Stimulated activated CD4-positive, alpha-beta T cell treated with anti-CD3 and anti-CD28 coated beads, Interleukin-2, amount 100 ng/mL, for 24 hours (primary cell): ENCODE measurements at places on chromosomes 16 and 17.

- DNase-seq = no peak
Observed at GRCh38 chr17:80789356-80789902, 202.2 kb upstream of the CHMP6 start.

- DNase-seq = no peak
Observed at GRCh38 chr17:39538866-39539265, 68.9 kb downstream of the NEUROD2 start.

GRCh38 chr16:89556750-89557689 is 3.5 kb upstream of the RPL13 start:
- peak; percentile 91 for DNase-seq

- DNase-seq = no peak
Observed at GRCh38 chr17:67412032-67412431, 35.0 kb downstream of the PITPNC1 start.

- DNase-seq = peak; percentile 41
Observed at GRCh38 chr17:17781591-17782496, 54.9 kb downstream of the SREBF1 start.

GRCh38 chr16:68607443-68607842 is 37.7 kb upstream of the CDH3 start:
- no peak for DNase-seq

DNA sequence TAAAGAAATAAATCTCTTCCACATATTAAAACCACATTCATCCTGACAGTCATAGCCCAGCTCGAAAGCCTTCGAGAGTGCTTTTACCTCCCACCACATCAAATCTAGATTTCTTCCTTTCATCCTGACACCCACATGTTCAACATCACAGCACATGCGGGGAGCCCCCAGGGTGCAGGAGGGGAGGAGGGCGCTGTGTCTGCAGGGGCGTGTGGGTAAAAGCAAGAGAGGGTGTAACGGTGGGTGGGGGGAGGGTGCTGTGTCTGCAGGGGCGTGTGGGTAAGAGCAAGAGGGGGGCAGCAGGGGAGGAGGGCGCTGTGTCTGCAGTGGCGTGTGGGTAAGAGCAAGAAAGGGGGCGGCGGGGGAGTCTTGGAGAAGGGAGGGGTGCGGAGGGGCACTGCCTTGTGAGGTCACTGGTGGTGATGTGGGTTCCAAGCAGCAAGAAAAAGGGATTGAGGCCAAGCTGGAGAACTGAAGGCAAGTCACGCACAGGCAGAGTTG is 34.7 kb downstream of the ADCY9 start:
- peak; percentile 31 for DNase-seq

DNA sequence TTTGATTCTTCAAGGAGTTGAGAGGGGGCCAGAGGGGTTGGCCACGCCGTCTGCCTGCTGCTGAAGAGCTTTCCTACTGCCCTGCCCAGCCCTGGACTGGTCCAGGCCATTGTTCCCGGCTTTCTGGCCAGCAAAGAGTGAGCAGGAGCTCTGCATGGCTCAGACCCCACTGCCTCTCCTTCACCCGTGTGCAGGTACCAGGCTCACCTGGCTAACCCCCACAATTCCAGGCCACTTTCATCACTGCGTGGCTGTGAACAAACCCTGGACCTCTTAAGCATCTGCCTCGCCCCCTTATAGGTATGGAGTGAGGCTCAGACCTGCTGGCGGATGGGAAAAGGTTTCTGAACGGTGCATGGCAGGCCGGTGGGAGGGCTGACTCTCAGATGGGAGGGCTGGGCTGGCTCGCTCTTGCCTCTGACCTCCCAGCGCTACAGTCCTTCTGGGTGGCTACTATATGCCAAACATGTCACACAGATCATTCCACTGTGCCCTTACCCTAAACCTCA is 8.9 kb downstream of the ZNF319 start:
- no peak for DNase-seq

DNA sequence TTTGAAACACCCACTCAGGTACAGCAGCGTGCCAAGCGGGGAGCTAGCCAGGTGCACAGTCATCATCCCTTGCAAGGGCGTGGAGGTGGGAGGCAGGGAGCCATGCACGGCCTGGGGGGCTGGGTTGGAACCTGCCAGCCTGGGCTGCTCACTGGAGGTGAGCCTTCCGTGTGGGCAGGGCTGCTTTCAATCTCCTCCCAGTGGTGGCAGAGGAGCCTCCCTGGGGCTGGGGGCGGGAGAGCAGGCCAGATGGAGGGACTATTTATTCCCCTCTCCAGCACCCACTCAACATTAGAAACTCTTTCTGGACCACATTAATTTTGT is 90.3 kb downstream of the KATNIP start:
- DNase-seq = no peak

- no peak for DNase-seq
Observed at GRCh38 chr16:48173889-48174288, 18.1 kb upstream of the ABCC12 start.

GRCh38 chr17:71409137-71409536 is 711.7 kb upstream of the SOX9 start:
- no peak for DNase-seq

GRCh38 chr16:24394341-24394740 is 138.2 kb downstream of the CACNG3 start:
- no peak for DNase-seq

GRCh38 chr17:57517632-57518456 is 227.3 kb downstream of the CCDC182 start:
- no peak for DNase-seq

DNA sequence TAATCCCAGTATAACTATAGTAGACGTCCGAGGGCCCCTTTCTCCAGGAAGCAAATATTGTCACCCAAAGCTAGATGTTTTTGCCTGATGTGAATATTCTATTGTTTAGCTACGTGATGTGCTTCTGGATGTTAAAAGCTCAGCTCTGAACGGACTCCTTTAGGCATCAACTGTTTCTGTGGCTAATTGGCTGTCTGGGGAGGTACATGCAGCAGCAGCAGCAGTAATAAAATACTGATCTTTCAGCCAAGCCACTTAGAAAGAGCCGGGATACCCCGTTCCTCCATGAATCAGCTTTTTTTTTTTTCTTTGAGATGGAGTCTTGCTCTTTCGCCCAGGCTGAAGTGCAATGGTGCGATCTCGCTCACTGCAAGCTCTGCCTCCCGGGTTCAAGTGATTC is 43.0 kb downstream of the TRARG1 start:
- no peak for DNase-seq

- no peak for DNase-seq
Observed at GRCh38 chr17:69516911-69517310, 102.4 kb downstream of the MAP2K6 start.

DNA sequence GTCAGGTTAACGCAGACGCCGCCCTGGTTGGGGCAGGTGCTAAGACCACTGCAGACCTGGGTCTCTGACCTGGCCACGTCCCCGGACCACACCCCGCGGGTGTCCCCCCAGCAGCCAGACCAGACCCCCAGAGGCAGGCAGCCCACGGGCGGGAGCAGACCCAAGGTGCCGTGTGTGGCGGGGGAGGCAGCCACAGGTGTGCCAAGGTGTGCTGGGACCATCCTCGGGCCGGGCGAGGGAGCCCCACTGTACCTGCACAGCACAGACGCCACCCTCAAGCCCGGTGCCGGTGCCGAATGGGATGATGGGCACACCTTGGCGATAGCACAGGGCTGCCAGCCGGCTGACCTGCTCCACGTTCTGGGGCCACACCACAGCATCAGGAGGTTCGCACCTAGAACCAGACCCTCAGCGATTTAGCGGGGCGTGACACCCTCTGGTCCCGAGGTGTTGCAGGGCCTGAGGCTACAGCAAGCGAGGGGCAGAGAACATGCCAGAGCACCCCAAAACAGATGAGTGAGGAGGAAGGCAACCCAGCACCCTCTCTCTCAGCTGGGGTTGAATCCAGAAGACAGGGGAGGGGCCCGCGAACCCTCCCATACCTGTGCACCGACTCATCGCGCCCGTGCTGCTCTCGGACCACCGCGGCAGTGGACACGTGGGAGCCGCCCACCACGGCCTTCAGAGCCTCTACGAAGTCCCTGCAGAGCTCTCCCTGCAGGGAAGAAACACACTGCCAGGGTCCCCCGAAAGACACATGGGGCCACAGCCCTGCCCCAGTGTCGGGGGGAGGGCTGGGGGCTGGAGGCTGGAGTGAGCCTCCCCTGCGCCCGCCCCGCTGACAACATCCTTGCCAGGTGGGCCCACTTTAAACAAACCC is 1.4 kb downstream of the LDHD start:
- DNase-seq = no peak

GRCh38 chr17:43914451-43914850 is 7.1 kb upstream of the MPP2 start:
- no peak for DNase-seq

- DNase-seq = no peak
Observed at GRCh38 chr17:43479948-43480347, 3.8 kb upstream of the DHX8 start.
